Mammary epithelial cell (primary cell): ENCODE measurements at places on chromosomes 6 and 20. TPM values are rescaled to one million over a fixed set of nuclear protein-coding genes. Genes with fewer than 3 reads are reported as not detected.
A peak's percentile ranks its signal among the peaks of the same experiment; 100 is the strongest.

DNA sequence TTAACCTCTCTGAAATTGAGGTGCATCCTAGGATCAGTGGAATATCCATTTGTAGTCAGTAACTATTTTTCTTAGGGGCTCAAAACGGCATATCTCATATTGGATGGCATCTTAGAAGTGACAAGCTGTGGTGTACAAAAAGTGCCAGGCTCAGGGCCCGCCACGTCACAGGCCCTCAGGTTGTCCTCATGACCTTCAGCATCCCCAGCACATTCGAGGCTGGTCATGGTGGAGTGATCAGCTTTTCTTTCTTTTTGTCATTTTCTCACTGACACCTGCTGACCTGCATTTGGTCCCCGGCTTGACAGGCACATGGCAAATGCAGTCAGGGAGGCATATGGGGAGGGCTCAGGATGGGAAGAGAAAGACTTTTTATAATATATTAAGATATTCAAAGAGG, 7.1 kb upstream of the E2F1 start:
- DNase-seq: no peak

DNA sequence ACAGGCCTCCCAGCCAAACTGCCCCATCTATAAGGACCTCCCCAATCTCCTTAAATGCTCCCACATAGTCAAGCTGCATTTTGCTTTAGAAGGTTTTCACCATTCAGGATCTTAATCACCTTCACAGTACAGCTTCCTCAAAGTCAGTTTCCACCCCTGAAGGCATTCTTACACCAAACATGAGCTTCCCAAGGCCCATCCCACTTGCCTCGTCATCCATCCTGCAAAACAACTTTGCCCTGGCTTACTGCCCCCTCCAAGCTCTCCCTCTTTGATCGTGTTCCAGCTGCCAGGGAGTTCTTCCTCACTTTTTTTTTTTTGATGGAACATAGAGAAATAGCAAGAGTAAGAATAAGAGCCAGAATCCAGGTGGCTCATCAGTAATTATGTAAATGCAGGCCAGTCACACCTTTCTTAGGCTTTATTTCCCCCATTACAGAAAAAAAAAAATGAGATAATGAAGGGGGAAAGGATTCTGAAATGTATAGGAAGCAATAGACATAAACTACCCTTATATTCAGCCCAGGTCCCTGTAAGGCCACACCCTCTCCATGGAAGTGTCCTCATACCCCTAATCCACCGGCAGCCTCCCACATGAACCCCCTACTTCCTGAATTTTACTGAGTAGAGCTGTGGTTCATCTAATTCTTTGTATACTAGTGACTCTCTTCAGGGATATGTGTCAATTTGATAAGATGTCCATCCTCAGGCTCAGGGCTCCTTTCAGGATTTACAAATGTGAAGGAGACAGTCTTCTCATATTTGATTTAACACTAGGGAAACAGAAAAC, 12.7 kb downstream of the TRIM27 start:
- peak; percentile 47 for DNase-seq

DNA sequence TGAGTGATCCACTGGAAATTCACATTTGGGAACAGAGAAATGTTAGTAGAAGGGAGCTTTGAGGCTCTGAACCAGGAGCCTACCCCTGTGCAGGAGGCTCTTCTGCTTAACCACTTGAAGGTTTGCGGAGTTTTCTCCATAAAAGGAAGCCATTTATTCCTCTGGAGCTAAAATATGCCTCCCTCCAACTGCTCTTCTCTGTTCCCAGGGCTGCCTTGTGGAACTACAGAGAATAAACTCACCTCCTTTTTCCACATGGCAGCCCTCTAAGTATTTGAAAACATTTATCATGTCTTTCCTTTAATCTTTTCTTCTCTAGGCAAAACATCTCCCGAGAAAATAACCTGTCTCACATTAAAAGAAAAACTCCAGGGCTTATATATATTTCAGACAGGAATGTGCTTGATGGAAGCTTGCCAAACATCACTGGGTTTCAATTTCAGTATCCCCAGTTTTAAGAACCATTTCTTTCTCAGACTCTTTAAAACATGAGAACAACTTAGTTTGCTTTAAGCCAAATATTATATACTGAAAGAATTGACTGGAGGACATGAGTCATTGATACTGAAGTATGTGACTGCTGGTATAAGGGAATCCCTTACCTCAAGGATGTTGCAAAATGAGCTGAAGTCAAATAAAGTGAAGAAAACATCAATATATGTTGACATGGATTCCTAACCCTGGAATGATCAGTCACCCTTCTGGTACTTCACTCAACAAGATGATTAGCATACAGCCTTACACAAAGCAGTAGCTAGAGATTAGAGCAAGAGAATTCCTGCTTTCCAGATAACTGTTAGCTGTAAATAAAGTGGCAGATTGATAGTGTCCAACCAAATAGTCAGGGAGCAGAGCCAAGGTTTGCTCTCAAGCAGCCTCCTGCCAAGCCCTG, 74.0 kb downstream of the ZBTB2 start:
- DNase-seq: peak; percentile 69

DNA sequence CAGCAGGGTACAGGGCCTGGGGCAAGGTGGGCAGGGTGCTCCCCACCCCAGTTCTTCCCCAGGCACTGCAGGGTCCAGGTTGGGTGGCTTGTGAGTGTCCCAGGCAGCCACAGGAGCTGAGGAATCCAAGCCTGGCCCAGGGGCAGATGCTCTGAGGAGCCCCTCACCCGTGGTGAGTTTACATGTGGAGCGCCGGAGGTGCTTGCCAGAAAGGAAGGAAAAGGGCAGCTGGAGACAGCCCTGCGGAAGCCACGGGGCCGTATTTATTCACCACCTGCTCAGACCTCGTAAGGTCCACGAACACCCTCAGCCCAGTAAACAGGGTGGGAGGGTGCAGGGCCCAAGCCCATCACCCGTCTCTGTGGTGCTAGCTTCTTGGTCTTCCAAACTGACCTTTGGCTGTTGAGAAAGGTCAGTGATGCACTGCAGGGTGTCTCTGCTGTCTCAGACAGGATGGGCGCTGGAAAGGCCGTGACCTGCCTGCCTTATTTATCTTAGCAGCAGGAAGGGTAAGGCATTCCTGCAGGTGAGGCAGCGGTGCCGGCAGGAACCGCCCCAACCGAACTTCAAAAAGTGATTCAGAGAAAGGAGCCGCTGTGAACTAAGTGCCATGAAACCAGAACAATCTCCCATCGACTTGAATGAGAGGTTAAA, 4.0 kb upstream of the FRMD1 start:
- no peak for DNase-seq

GRCh38 chr20:38225900-38226263, 34.7 kb downstream of the KIAA1755 start:
- DNase-seq: no peak

GRCh38 chr6:56640374-56640773, 2.3 kb downstream of the DST start:
- peak; percentile 31 for DNase-seq

- DNase-seq: no peak
These were observed 21.1 kb upstream of the GMPR start for GRCh38 chr6:16217156-16217721.

DNA sequence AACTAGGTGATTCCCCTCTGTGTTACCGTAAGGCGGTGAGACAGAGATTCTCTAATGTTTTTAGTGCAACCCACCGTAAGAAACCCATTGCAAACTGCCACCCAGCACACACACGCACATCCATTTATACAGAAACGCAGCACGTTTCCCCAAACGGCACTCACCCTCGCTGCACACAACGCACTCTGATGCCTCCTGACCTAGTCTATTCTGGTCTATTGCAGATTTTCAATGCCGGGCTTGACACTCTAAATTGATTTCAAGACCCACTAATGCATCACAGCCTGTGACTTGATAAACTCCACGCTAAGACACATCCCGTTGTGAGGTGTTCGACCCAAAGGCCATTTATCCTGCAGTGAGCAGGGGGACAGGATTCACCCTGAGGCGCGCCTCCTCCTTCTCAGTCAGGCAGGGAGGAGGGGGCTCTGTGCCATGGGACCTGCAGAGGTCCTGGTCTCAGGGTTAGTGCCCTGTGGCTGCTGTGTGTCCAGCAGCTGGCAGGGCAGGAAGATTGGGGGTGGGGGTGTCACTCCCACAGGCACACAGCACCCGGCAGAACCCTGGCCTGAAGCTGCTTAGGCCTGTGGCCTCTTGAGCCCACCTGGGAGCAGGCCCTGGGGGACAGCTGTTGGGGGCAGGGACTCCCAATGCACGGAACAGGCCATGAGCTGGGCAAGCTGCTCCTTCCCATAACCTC, 335.6 kb downstream of the PREX1 start:
- DNase-seq: no peak

- no peak for DNase-seq
These were observed 53.7 kb downstream of the GFOD1 start for GRCh38 chr6:13433709-13434121.

GRCh38 chr20:33475381-33476152, 14.3 kb upstream of the CBFA2T2 start:
- DNase-seq: no peak

GRCh38 chr20:57514273-57514751, 10.6 kb downstream of the CTCFL start:
- DNase-seq: peak; percentile 57

KIF25 gene
- total RNA-seq: not detected in 2 replicates

DLL1 gene
- total RNA-seq: 45.8 TPM

POU5F1 gene
- total RNA-seq: 1.0 TPM

KCNB1 gene
- not detected in 2 replicates for total RNA-seq

MYCT1 gene
- total RNA-seq: not detected

GABRR1 gene
- total RNA-seq: not detected

VSTM2L gene
- total RNA-seq: 1.7 and 3.4 TPM in 2 replicates

ERVFRD-1 gene
- not detected in 2 replicates for total RNA-seq

SLC24A3 gene
- total RNA-seq: not detected in 2 replicates

PDYN gene
- not detected for total RNA-seq
